ENCODE measurements at places on chromosomes 7 and 10.

DNA sequence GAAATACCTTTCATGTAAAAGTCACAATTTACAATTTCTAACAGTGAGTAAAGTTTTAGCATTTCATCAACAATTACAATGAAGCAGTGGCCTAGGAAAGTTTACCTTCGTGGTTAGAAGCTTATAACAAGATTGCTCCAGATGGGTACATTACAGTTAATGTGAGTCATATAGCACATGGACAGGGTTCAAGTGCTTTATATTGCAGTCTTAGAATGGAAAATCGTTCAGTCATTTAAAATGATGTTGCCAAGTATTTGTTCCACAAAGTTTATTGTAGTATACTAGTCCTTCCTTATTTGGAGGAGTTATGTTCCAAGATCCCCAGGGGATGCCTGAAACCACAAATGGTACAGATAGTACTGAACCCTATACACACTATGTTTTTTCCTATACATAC is 174.6 kb upstream of the TARP start:
- no peak for DNase-seq

GRCh38 chr7:12518920-12519681 is 51.4 kb upstream of the SCIN start:
- no peak for DNase-seq

DNA sequence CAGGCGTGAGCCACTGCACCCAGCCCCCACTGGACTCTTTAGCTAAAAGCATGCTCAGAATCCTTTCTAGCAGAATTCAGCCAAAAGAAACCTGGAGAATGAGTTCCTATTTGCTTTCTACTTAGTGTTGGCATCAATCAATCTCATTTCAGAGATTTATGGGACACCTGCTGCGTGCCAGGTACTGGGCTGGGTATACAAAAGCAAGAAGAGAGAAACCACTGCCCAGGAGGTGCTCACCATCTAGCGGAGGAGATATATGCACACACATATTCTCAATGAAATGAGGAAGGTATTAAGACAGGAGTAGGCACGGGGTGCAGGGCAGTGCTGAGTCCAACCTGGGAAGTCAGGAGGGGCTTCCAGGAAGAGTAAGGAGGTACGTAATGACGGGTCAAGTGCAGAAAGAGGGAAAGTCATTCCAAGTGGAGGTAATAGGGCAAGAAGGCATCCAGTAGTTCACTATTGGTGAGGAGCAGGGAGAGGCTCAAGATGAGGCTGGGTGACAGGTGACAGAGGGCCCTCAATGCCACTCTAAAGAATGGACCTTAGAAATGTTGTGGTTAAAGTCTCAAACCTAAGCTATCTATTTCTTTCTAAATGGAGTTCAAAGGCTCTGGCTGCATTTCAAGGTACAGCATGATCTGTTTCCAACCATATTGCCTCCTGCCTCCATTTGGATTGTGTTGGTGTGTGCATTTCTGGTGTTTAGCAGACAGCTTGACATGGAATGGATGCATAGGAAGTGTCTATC is 22.1 kb downstream of the ABLIM1 start:
- no peak for DNase-seq

DNA sequence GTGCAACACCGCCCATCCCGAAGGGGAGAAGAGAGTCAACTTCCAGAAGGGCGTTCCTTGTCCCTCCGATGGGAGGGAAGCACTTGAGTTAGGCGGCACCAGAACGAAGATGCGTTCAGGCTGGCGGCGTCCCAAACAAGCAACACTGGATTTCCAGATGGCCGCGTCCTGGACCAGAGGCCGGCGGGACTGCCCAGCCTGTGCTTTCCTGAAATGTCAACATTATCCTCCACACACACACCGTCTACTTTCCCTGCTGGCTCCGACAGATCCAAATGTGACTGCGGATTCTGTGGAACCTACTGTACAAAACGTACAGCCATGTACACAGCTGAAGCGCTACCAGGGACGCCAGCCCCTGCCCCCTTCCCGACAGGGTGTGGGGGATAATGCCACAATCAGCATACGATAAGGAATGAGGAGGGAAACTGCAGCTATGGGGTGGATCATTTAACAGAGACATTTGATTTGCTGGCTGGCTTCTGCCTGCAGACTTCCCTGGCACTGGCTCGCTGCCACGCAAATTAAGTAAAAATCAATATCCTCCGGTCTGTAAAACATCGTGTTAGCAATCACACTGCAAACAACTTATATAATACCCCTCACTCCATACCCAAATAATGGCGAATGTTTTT is 82.1 kb downstream of the ZRANB1 start:
- no peak for DNase-seq

DNA sequence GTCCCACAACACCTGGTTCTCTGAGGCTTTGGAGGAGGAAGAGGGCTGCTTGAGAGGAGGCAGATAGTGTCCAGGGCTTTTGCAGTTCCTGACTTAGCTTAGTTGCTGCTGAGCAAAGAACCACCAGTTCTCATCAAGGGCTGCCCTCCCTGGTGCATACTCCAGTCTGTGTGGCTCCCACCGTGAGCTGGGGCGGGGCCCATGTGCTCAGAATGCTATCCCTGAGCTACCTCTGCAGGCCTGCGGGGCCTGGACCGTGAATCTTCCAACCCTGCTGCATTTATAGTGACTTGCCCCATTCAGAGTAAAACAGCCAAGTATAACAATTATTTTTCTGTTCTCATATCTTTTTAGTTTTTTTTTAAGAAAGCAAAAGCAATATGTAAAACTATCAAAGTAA is 49.2 kb downstream of the TACR2 start:
- no peak for DNase-seq

DNA sequence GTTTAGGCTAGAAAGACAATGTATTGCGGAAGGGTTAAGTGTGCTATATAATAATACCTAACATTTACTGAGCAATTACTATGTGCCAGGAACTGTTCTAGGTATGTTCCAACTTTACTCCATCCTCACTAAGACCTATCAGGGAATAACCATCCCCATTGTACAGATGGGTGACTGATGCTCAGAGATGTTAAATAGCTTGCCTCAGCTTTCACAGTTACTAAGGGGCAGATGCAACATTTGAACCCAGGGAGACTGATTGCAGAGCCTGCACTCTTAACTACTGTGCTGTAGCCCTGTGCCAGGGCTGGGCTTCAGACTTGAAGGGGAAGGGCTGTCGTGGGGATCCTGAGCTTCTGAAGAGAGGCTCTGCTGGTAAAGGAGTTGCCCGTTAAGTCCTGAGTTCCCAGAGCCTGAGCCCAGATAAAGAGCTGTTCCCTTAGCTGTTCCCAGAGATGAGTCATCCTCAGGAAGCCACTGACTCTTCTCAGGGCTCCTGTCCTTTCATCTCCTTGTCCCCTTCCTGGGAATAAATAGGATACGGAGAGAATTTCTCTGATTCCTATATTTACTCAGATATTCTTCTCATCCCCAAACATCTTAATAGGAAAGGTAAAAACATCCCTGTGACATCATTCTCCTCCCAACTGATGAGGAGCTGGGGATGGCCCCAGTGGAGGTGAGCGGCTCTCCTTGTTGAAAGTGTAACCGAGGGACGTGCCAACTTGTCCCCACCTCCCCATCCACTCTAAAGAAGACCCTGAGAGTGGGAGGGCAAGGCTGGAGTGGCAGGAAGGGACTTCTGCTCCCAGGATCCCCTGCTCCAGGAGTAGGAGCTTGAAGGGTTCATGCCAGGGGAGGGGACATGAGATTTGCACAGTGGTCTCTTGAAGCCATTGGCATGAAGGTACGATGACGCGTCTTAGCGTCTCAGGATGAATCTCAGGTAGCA is 28.0 kb upstream of the HABP2 start:
- DNase-seq: no peak

DNA sequence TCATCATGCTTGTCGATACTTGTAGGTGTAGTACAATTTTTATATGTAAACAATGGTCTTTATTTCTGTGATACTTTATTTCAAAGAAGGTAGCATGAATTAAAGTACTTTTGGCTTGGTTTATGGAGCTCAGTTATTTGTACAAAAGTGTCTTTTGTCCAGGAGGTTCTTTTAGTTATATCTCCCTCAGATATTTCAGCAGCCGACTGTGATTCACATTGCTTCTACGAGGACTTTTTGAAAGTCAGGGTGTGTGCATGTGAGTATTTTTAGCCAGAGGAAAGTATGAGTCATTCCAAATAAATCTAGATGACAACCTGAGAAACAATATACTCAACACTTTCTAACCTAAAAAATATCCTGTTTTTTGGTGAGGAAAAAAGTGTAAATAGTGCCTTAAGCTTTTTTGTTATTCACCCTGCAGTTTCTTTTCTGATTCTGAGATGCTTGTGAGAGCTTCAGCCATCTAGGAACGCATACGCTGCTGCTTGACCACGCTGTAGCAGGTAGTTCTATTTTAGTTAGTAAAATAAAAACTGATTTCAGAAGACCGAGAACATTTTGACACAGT is 595 bp upstream of the SUN1 start:
- DNase-seq: no peak

- DNase-seq: no peak
Measured at GRCh38 chr10:13949844-13950542, 363.2 kb downstream of the PRPF18 start.

DNA sequence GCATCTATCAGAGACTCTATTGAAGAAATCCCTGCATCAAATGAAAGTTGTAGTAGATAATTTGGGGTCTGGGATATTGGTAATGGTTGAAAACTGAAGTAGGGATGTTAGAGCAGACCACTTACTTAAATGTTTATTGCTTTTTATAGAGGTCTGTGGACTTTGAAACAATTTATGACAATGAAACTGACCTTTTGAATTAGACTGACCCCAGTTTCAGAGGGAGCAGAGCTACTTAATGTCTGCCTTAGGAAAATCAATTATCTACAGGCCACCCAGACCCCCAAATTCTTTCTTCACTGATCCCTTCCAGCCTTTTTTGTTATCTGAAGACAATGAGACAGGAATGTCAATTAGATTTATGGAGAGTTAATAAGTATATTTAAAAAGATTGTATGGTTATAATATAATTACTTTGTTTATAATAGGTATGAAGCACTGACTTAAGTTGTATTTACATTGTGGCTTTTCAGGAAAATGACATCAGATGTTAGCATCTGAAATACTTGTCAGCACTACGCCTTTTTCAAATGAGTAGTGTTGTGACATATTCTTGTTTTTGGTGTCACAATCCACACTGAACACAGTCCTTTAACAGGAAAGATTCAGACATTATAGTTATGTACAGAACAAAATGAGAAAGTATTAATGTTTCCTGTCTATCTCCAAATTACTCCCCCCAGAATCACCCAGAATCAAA is 13.9 kb downstream of the MGAM2 start:
- DNase-seq: no peak

GRCh38 chr10:5385224-5385623 is 19.4 kb downstream of the TUBAL3 start:
- no peak for DNase-seq
